ENCODE measurements at places on chromosomes 6 and 20.
A peak's percentile ranks its signal among the peaks of the same experiment; 100 is the strongest.

DNA sequence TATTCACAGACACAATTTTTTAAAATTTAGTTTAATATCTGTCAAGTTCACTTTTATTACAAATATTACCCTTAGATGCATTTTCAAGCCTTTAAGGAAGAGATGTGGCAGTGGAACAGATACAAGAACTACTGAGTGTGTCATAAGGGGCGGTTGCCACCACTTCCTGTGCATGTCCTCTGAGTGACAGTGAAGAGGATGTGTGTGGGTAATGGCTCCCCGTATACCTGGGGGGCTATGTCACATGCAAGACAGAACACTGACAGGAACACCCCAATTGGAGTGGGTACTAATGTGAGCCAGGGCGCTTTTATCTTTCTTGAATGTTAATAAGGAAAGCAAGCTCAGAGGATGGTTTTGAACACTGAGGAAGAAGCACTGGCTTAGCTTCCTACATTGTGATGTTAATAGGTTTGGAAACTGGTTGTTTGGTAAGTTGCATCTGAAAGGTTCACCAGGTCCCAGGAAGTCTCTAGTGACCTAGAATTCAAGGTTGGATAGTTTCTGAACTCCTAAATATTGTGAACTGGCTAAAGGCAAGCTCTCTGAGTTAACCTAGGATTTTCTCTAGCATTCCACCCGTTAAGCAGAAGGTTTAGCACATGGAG, 83.4 kb upstream of the ASF1A start:
- DNase-seq, result no peak

DNA sequence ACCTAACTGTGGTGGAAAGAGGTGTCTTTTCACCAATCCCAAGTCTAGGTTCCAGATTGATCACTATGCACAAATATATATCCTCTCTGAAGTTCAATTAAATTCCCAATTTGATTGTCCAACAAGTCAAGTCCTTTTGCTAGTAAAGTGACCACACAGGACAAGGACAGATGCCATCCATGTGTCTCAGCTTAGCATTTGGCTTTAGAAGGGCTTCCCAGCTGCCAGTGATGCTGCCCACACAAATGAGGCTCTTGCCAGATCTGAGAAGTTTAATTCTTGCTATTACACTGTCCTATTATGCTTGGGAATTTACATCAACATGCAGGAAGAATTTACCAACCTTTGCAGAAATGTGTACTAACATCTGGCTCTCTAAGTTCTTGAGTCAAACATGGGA, 108.5 kb downstream of the COL9A1 start:
- DNase-seq, result no peak

- no peak for DNase-seq
Measured at GRCh38 chr20:848193-848592, 14.7 kb downstream of the FAM110A start.

GRCh38 chr6:41705996-41706835, 29.2 kb downstream of the TFEB start:
- no peak for DNase-seq

DNA sequence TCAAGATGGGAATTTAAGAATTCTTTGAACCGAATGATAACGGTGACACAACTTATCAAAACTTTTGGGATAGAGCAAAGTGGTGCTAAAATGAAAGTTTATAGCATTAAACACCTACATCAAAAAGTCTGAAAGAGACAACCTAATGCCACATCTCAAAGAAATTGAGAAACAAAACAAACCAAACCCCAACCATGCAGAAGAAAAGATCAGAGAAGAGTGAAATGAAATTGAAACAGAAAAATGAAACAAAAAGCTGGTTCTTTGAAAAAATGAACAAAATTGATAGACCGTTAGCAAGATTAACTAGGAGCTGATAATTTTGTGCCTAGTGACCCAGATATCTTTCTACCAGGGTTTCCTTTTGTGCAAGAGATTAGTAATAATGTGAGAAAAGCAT, 248.0 kb upstream of the EYS start:
- no peak for DNase-seq

DNA sequence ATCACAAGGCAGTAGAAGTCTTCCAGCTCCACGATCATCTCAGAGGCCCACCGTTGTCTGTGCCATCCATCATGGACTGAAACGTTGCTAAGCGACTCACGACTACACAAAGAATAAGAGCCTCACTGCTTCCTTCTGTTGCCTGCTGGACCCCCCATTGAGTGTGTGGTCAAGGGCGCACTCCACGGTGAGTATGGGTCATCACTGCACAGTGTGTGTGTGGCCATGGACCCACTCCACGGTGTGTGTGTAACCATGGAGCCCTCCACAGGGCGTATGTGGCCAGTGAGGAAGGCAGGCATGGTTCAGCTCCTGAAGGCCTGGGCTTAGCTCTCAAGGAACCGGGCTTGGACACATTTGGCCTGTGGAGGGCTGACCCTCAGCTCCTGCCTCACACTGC, 123.4 kb upstream of the AFDN start:
- DNase-seq, result no peak

GRCh38 chr6:39367700-39368099, 45.2 kb upstream of the KCNK16 start:
- no peak for DNase-seq

DNA sequence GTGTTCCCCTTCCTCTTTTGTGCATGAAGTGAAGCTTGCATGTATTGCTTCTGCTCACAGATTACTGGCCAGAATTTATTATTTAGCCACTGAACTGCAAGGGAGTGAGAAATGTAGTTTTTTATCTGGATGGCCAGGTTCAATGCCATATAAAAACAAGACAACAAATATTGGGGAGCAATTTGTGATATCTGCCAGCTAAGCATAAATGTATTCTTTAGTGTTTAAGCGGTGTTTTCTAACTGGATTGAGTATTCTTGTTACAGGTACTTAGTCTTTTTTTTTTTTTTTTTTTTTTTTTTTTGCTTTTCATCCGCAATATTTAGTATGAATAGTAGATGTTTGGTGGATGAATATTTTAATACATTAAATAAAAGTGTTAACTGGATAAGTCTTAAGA, 158.2 kb downstream of the TFAP2B start:
- no peak for DNase-seq

- DNase-seq, result no peak
Measured at GRCh38 chr6:75344021-75344420, 59.4 kb upstream of the TMEM30A start.

- DNase-seq, result peak; percentile 54
Measured at GRCh38 chr6:135451617-135452190, 45.8 kb downstream of the AHI1 start.

DNA sequence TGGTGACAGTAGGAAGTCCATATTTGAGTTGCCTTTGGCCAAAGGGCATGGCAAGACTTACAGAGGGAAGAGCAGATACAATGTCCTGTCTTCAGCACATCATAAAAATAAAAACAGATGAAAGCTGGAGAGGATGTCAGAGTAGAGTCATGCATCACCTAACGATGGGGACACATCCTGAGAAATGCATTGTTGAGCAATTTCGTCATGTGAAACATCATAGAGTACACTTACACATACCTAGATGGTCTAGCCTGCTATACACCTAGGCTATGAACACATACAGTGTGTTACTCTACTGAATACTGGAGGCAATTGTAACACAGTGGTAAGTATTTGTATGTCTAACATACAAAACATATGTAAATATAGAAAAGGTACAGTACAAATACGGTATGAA, 75.6 kb downstream of the VEGFA start:
- DNase-seq, result no peak
